Suppressor macrophage treated with lipopolysaccharide for 4 hours (primary cell): ENCODE measurements at places on chromosomes 13 and 19.

- no peak for DNase-seq
These were observed 5.7 kb downstream of the SLITRK1 start for GRCh38 chr13:83876546-83876945.

DNA sequence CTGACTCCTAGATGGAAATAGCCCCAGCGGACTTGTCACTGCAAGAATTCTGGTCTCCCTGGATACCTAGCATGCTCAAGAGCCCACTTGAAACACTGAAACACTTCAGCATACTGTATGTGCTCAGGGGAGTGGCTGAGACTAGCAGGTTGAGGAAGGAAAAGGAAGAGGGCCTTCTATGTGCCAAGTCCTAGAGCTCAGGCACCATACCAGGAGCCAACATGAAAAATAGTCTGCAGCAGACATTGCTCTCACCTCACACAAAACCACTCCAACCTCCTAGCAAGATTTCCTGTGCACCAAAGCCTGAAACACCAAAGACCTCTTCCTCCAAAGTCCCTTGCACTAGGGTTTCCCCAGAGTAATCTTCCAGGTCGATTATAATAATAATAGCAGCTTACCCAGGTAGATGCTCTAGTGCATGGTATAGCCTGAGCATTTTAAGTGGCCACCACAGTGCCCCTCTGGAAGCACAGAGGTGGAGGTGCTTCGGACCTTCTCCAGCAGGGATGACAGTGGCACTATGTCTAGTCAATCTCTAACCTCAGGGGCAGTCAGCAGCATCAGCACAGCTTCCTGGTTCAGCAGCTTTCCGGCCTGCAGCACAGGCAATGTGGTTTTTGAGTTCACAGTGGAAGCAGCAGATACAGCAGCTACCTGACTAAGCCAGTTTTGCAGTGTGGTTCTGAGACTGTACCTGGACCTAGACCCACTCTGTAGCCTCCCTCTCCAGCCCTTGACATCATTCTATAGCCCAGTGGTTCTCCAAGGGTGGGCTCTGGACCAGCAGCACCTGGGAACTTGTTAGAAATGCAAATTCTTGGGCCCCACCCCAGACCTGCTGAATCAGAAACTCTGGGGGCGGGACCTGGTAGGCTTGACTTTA is 45.6 kb upstream of the UBE2L5 start:
- DNase-seq, result no peak

DNA sequence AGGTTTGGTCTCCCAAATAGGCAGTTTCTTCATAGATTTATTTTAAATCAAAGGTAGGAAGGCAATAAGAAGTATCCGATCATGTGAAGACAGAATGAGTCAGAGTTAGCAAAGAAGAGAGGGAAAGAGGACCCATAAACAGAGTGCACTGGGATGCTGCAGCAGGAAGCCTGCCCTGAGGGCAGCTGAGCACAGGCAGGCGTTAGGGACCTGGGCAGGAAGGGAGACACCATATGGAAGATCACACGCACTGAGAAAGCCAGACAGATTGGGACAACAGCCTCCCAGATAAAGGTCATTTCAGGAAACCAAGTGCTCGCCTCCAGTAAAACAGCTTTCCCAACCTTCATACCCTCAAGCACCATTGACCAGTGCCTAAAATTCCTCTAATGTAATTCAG is 598.0 kb downstream of the EFNB2 start:
- no peak for DNase-seq

DNA sequence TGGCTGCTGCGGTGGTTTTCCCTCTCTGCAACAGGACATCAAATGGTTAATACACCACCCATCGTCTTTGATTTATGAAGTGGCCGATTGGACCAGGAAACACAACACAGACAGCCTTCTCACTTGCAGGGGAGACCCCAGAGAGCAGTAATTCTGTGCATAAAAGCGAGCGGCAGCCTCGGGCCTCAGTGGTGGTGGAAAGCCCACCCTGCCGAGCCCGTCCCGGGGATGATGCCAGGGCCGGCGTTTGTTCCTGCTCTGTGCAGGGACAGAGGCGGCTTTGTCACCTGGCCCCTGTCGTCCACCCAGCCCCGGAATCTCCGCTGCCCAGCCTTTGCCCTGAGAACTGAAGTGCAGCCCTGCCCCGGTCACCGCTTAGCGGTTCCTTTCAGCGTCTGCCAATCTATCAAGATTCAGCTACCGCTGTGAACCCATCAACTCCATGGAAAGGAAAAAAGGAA is 184.4 kb downstream of the TSHZ3 start:
- DNase-seq, result no peak

GRCh38 chr19:45279587-45280192 is 28.6 kb downstream of the MARK4 start:
- DNase-seq, result no peak

GRCh38 chr13:97390941-97391600 is 42.9 kb upstream of the RAP2A start:
- DNase-seq, result peak; percentile 21

GRCh38 chr13:40756042-40756441 is 14.9 kb downstream of the MRPS31 start:
- no peak for DNase-seq

GRCh38 chr13:107157271-107157670 is 589.3 kb upstream of the ARGLU1 start:
- no peak for DNase-seq

DNA sequence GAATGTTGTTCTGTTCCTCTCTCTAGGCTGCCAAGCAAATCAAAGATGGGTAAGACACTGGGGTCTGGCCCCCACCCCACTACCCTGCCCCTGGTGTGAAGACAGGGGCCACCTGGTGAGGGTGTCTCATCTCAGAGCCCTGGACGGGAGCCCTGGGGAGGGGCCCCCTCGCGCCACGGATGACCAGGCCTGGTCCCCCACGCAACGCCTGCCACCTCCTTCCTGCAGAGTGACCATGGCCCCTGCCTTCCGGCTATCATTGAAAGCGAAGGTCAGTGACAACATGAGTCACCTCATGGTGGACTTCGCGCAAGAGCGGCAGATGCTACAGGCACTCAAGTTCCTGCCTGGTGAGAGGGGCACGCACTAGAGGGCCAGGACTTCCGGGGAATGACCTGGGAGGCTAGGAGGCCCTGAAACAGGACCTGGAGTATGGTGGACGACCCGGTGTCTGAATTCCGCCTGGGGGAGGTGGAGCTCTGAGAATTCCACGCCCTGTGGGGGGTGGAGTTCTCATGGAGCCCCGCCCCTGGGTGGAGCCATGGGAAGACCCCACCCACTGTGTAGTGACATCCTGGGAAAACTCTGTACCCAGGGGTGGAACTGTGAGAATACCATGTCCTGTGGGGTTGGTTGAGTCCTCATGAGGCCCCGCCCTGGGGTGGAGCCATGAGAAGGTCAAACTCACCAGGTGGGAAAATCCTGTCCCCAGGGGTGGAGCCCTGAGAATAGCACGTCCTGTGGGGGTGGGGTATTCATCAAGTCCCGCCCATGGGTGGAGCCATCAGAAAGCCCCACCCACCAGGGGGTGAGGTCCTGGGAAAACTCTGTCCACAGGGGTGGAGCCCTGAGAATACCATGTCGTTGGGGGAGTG is 6.1 kb downstream of the FSD1 start:
- no peak for DNase-seq

GRCh38 chr19:16062789-16063188 is 13.5 kb upstream of the TPM4 start:
- peak; percentile 88 for DNase-seq

DNA sequence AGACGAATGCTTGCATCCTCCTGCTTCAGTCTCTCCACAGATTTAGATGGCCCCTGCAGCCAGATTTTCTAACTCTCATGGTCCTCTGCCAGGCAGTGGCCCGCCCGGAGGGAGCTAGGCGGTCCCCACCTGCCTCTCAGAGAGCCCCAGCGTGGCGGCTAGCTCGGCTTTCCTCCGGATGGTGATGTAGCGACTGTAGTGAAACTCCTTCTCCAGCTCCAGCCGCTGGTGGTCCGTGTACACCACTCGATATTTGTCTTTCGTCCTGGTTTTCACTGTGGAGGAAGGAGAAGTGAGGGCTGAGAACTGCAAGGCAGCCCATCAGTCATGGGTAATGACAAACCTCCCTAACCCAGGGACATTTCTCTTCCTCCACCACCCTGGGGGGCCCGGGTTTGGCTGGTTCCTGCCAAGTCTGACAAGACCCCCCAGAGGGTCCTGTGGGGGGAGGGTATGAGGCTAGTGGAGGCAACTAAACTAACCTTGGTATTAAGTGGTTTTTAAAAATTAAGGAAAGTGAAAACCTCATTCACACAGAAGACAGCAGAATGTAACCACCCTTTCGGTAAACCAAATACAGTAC is 4.3 kb downstream of the CDX2 start:
- no peak for DNase-seq

DNA sequence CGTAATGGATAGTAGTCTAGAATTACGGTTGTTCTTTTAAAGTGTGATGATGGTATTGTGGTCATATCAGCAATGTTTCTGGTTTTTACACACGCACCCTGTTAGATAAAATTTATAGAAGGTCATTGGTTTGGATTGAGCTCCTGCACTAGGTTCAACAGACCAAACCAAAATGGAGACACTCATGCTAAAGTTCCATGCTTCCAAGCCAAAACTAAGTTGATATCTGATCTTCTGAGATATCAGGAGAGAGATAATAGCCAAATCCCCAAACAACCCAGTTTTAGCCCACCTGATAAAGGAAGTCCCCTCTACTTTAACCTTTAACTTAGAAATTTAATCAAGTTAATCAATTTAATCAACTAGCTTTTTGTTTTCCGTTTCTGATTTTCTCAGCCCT is 1.2 kb downstream of the NOSIP start:
- DNase-seq, result no peak

DNA sequence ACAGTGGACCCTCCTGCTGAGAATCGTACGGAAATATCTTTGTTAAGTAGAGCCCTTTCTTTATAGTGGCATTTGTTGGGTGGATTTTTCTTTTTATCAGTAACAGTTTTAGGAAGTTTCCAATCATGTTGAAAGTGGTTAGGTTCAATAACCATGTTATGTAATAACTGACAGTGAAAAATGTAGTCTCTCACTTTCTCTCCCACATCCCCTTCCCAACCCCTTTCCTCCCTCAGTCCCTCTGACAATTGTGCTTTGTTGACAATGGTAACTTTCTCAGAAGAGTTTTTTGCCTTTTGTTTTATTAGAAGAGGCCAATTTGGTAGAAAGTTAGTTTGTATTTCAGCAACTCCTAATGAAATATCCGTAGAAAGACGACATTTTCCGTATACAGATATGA is 77.8 kb upstream of the SLAIN1 start:
- DNase-seq, result no peak

DNA sequence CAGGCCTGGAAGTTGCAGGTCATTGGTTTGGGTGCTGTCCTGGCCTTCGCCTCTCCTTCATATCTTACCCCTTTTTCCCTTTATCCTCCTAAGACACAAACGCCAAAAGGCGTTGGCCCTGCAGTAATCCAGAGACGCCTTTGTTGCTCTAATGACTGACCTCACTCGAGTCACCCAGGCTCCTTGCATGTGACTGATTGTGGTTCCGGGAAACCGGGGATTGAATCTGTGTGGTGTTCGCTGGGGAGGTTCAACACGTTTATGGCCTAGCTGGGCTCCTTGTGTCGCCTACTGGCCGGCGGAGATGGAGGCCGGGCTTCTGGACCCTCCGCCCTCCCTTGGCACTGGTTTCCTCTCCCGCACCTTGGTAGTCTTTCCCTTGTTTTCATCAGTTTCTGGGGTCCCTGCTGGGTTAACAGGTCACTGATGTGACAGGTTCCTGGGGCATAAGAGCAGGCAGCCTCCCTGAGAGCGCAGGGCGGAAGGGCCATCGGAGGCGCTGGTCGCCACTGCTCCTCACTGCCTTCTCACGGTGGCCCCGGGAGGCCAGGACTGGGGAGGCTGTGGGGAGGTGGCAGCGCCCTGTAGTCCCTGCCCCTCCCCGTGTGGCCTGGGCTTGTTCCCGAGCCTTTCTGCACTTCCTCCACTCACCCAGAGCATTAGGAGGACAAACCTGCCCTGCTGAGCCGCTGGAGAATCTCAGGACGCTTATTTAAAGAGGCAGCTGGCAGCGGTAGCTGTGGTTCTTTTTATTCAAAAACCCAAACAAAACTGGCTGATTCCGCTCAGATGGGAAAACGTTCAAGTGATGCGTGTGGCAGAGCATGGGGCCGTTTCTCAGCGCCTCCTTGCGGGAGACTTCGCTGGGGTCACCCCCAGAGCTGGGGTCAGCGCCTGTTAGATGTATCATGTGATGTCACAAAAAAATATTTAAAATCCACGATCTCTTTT is 18.1 kb upstream of the NDUFS7 start:
- no peak for DNase-seq

- no peak for DNase-seq
These were observed 213.5 kb downstream of the DLEU7 start for GRCh38 chr13:50629966-50630365.

- DNase-seq, result no peak
These were observed 16.8 kb downstream of the CLEC4M start for GRCh38 chr19:7779631-7780486.

- peak; percentile 10 for DNase-seq
These were observed 38.4 kb upstream of the NANOS3 start for GRCh38 chr19:13838435-13839129.

- no peak for DNase-seq
These were observed 213.1 kb downstream of the OXGR1 start for GRCh38 chr13:96781141-96781540.
